ENCODE measurements at places on chromosomes 1 and 21.

DNA sequence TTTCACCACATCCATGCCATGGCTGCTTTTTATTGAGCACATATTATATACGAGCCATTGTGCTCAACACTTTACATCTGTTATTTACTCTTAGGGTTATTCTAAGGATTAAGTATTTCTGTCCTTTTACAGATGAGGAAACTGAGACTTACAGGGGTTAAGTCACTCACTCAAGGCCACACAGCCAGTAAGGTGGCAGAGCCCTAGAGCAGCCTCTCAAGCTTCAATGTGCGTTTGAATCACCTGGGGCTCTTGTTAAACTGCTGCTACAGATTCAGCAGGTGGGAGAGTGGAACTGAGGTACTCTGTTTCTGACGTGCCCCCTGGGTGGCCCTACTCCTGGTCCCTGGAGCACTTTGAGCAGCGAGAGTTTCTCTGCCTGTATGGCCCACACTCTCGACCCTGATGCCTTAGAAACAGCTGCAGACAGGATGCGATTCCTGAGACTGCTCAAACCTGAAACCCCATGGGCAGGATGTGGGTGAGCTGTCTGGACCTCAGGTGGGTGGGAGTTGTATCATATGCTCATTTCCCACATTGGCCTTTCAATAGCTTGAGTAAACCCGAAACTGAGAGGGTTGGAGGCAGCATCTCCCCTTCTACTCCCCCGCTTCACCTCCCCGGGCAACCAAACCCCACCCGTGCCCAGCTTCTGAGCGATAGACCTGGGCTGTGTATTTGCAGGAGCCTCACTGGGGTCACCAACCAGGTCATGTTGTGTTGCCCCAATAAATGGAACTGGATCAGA, 59.3 kb downstream of the MAN1C1 start:
- DNase-seq = no peak

DNA sequence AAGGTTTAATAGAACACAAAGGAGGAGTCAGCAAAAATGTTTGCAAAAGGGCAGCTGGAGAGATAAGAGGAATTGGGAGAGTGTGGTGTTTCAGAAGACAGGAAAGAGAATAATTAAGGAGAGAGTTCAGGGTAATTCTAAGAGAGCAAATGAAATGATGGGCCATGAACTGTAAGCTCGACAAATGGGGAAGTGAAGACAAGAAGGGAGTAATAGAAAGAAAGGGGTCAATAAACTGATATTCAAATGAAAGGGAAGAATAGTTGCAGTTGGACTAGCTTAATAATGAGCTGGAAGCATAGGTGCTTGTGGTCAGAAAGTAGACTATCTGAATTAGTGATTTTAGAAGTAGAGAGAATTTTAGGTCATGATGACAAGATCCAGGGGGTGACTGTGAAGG, 15.6 kb upstream of the RNF220 start:
- DNase-seq = no peak

DNA sequence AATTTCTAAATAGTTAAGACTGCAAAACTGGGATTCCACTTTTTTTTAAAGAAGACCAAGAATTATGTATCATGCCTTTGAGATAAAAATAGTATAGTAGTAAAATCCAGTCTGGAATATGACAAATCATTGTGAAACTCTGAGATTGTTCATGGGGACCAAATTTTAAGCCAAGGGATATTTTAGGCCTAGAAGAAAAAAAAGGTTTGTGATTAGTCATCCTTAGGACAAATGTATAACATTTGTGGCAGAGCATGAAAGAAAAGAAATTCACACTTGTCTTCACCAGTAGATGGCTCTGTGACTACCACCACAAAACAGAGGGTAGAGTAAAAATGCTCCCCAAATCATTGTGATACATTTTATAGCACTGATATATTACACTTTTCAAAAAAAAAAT, 226.1 kb downstream of the KCTD3 start:
- DNase-seq = peak; percentile 2

GRCh38 chr1:152902636-152903035, 5.7 kb upstream of the IVL start:
- DNase-seq = no peak

DNA sequence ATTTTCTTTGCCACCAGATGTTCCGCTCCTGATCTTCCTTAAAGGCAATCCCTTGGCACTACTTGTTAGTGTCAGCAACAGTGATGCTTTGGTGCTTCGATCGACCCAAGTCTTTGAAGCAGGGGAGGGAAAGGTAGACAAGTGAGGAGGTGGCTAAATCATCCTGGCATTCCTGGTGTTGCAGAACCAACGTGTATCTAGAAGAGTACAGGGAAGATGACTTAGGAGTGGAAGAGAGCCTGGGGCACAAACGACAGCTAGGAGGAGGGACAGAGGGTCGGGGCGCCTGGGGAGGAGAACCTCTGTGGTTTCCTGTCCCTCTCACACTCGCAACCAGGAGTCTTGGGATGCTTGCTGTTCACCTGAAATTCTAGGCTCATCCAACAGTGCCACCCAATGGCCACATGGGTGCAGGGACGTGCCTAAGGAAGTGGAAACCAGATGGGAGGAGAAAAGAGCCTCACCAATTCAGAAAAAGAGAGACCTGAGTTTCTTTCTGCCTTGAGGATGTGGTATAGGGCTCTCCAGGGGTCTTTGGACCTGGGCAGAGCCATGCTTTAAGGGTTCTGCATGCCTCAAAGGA, 9.5 kb upstream of the KCNA2 start:
- peak; percentile 53 for DNase-seq

DNA sequence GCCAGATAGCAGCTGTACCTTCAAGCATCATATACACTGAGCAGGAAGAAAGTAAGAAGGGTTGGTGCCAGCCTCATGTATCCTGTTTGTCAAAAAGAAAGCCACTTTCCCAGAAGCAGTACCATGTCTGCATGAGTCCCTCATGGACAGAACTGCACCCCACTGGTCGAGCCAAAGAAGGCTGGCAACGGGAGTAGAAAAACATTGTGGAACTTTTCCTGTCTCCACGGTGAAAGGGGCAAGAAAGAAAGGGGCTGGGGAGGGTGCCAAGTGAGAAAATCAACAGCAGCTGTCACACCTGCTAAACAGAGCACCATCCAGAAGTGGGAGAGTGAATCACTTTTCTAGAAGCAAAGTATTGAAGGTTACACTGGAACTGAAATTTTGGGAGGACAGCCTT, 621.7 kb downstream of the LMO4 start:
- no peak for DNase-seq

DNA sequence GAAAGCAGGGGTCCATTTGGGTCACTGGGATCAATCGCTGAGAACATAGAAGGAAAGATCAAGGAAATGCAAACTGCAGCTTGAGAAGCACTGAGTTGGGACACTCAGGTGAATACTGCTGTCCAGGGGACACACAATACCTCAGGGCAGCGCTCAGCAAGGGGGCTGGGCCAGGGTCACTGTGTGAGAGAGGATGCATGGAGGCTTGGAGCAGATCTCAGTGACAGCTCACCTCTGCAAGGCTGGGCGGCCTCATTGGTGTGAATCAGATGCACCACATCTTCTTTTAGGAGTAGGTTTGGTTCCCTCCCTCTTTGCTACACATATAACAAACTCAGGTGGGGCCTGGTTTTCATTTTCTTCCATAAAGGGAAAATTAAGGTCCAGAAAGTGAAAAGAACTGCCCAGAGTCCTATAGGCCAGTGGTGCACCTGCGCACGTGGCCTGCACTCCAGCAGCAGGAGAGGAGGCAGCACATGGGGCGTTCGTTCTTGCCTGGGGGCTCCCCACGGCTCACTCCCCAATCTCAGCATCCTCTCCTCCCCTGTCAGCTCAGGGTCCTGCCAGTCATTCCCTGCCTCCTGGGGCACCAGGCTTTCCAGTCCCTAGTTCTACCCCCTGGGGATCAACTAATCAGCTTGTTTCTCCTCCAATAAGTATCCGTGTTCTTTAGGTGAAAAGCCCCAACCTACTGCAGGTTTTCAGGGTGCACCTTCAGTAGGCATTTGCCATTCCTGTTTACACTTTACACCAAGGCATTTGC, 1.5 kb downstream of the A3GALT2 start:
- no peak for DNase-seq

- DNase-seq = no peak
These were observed 29.8 kb upstream of the BMP8B start for GRCh38 chr1:39818482-39818881.

DNA sequence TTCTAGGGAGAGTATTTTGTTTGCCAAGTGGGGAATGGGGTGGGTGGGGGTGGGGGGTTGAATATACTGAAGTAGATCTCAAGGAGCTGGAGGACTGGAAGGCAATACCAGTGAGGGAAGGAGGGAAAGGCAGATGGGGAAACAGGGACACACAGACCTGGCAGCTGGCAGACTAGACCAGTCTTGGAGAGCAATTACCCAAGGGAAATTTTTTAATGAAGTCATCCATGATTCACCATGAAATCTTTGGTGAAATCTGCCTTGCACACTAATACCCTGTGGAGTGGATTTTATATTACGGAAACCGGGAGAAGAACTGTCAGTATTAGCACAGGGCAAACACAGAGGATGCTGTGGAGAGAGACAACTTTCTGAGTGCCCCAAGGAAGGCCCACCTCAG, 29.7 kb upstream of the MARK1 start:
- DNase-seq = no peak

DNA sequence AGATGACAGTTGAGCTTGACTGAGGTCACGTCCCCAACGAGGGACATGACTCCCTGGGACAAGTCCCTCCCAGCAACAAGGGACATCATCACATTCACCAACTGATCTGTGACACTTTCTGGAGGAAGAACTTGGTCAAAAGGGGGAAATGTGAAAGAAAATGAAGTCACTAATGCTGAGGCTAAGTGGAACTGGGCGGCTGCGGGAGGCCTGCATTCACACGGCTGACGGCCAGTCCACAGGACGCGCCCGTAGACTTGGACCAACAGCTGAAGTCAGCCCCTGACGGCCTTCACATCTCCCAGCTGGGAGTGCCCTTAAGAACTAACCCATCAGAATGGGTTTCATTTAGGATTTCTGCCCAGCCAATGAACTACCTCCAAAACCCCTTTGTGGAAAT, 26.6 kb downstream of the POFUT2 start:
- no peak for DNase-seq

GRCh38 chr21:36725793-36726386, 27.0 kb downstream of the SIM2 start:
- no peak for DNase-seq

DNA sequence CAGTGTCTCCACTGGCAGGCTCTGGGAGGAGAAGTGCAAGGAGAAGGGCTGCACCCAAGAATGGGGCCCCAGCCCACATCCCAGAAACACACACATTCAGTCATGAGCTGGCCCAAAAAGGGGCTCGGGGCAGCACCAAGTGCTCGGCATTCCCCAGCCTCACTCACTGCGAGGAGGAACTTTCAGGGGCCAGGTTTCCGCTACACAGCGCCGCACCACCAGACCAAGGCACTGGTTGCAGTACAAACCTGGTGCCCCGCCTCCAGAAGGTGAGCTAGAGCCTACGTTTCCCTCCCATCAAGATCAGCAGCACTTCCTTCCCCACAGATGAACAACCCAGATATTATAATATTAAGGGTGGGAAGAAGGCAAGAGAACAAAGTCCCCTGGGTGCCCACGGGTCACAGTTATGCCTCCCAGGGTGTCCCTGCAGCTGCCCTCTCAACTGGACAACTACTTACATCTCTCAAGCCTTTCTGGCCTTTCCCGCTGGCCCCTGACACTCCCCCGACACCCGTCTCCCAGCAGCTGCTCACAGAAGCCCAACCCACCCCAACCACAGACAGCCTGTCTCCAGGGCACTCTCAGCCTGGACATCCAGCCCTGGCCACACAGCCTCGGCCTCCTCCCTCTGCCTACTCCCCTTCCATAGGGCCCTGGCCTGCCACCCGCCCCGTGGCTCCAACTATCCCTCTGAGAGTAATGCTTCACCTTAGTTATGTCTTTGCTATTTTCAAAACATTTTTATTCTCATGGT, 3.8 kb downstream of the PBXIP1 start:
- no peak for DNase-seq

DNA sequence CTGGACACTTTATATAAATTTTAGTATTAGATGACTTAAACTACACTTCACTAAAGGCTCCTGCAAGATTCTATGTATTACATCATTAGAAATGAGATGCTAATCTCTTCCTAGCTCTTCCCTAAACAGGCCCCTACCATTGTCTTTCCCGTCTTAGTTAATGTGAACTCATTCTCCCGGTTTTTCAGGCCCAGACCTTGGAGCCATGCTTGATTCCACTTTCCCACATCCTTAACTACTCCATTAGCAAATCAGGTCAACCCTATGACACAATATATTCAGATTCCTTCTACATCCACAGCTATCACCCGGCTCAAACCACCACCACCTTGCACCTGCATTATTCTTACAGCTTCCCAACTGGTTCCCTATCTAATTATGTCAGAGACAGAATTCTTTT, 73.3 kb downstream of the NVL start:
- no peak for DNase-seq

DNA sequence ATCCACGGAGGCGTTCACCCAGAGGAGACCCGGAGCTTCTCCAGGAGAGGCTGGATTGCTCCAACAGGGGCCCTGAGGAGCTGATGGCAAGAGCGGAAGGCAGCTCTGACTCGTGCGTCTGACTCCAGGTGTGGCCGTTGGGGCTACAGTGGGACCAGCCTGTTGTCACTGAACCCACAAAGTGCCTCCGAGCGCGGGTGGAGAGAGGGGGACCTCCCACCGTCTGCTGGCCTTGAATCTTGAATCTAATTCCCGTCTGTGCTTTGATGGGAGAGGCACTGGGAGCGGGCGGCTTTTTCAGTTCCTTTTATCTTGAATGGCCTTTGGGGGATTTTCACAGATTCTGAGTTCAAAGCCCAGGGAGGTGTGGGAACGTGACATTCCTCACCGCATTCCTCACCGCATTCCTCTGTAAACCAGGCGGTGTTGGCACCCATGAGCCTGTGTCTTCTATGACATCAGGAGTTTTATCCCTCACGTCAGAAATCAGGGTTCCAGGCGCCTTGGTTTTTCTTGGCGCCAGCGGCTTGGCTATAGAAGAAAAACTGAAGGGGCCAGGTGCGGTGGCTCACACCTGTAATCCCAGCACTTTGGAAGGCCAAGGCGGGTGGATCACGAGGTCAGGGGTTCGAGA, 39.2 kb upstream of the COL18A1 start:
- DNase-seq = peak; percentile 64

Measured in brain microvascular endothelial cell (primary cell).